ENCODE measurements at places on chromosomes 2 and 18.

DNA sequence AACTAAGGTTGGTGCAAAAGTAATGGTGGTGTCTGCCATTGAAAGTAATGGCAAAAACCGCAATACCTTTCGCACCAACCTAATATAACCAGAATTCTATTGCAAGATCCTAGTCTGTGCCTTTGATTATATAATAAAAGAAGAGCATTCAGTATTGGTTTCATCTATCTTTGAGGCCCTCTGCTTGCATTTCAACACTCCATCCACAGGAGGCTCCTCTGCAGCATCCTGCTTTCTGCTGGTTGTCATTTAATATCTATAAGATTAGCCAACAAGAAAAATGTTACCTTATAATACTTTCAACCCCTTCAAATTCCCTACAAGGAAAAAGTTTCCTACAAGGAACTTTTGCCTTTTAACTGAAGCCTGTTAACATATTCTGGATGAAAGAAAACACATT lies 139.2 kb downstream of the CDCA7 start:
- DNase-seq, result no peak

GRCh38 chr18:59873641-59874040 lies 26.2 kb upstream of the PMAIP1 start:
- DNase-seq, result no peak

GRCh38 chr2:88074854-88075292 lies 7.2 kb downstream of the SMYD1 start:
- DNase-seq, result no peak

- no peak for DNase-seq
Measured at GRCh38 chr2:233602076-233602475, 15.4 kb upstream of the UGT1A8 start.

- DNase-seq, result no peak
Measured at GRCh38 chr2:30149513-30149912, 2.7 kb downstream of the YPEL5 start.

DNA sequence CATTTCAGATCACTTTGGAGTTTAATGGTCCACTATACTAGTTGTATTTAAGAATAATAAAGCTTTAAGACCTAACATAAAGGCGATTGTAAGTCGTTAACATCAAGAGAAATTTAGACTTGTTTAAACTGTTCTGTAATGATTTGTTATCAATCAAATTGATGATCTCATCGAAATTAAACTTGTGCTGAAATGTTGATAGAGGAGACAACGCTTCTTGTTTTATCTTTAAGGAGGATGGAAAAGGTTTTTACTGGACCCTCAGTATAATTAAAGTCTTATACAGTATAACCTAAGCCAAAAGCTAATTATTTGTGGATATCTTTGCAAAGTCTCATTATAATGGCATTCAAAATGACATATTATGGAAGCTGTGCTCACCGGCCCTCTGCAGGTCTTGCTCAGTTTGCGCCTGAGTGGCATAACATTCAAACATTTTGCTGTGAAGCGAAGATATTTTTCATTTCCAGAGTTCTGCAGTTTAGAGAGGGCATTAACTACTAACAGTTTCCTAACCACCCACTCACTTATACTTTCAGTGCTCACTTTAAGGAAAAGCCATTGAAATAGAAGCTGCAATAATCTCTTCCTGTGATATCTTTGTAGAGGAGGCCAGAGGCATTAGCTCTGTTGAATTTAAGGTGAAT lies 1.4 kb upstream of the SERTAD2 start:
- no peak for DNase-seq

DNA sequence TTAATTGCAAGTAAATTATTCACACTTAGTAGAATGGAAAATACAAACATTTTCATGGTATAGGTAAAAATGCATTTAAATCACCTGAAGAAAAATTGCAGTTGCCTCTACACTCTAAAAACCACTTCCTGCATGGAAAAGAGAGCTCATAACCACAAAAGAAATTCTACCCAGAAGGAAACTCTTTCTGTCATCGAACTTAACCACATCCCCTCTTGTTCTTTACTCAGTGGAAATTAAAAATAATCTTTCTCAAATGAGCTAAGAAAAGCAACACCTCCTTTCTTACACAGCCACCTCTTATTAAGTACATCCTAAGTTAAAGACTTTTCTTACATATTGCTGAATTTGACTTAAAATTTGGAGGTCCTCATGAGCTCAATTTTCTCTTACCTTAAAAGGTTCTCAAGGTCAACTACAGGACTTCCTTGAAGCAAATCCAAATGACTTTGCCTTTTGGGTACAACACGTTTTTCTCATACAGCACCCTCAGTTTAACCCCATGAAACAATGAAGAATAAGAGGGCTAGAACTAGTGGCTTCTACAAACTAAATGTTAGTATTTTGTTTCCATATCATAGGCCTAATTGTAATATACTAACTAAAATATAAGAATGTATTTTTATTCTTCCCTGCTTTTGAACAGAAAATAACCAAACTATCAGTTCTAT lies 109.1 kb upstream of the CRIM1 start:
- DNase-seq, result peak; percentile 50

DNA sequence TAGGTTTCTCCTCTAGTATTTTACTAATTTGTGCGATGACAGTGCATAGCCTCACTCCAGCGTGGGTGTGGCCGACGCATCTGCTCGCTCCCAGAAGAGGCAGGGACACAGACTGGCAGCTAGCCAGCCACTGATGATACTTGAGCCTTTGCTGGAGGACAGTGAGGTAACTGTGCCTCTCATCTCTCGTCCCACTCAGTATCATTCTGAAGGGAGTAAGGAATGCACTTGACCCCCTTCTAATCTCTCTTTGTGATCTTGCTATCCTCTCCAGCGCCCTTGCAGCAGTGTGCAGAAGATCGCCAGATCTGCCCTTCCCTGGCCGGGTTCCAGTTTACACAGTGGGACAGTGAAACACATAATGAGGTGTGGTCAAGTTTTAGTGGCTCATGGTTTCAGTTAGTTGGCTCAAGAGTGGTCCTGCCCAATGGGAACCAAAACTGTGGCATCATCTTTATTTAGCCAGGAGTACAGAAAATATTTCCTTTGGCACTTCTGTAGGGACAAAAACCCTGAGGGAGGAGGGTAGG lies 17.5 kb downstream of the NCAPH start:
- no peak for DNase-seq

- no peak for DNase-seq
Measured at GRCh38 chr2:240898731-240899467, 2.9 kb upstream of the MAB21L4 start.

DNA sequence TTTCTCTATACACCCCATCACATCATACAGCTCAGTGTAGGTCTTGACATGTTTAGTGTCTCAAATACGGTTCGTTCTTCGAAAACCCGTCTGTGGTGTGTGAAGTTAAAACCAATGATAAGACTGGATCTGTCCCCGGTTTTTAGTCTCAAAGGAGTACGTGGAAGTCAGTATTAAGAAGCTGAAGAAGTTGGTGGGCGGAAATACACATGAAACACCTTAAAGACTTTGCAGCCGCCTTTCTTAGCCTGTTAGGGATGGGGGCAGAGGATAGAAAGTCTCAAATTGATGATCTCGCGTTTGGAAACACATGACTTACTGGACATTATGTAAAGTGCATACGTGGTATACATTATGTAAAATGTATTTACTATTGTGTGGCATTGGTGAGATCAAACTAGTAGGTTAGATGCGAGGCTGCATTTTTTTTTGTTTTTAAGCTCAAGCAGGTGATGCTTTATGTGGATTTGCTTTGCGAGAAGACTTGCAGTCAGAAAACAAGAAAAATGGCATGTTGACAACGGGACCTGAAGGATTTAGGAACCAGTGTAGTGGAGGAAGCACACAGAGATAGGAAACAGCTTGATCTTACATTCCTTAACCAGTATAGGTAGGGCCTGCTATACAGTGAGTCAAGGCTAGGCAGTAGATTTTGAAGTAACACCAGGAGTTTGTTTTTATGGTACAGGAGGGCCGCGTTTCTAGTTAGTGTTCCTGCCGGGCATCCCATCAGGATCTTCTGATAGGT lies 1.2 kb downstream of the CNOT11 start:
- peak; percentile 29 for DNase-seq

- DNase-seq, result peak; percentile 45
Measured at GRCh38 chr18:69943021-69943420, 4.7 kb downstream of the CD226 start.

GRCh38 chr2:8015848-8016600 lies 665.8 kb upstream of the ID2 start:
- no peak for DNase-seq

- DNase-seq, result no peak
Measured at GRCh38 chr2:188293601-188294351, 2.1 kb downstream of the GULP1 start.

- DNase-seq, result no peak
Measured at GRCh38 chr2:237299906-237300305, 114.1 kb downstream of the COL6A3 start.

DNA sequence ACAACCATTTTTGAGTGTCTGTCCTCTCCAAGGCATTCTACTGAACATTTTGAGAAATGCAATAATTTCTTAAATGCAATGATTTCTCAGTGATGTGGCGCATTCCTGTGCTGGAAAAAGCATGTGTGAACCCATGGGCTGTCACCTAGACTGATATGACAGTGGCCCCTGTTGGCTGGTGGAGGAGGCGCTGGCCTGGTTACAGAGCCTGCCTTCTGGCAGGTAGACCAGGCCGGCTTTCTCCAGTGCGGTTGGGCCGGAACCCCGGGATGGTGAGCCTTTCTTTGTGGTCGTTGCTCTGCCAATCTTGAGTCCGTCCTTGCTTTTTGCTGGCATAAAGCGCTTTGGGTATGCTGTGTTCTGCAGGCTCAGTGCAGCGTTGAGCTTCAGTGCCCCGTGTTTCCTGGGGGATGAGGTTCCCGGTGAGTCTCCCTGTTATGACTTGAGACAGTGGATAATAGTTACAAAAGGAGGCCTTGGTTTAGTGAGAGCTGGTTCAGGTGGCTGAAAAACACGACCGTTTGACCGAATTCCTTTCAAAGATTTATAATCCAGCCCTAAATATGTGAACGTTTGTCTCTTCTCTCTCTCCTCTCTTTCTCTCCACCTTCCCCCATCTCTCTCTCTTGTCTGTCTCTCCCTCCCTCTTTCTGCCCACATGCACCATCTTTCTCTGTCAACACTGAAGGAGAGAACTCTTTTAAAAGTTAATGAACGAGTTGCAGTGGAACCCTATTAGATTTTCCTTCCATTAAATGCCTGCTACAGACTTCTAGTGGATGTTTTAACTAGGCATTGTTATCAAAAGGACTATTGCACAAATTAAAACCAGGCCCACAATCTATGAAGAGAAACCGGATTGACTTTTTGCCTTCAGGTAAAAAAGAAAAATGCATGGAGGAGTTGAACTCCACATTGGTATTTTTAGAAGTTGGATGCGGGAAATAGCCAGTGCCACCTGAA lies 34.0 kb downstream of the TSHZ1 start:
- peak; percentile 22 for DNase-seq

- DNase-seq, result no peak
Measured at GRCh38 chr18:55927831-55928230, 339.8 kb upstream of the TCF4 start.

- DNase-seq, result no peak
Measured at GRCh38 chr2:184814421-184814820, 216.1 kb downstream of the ZNF804A start.

- no peak for DNase-seq
Measured at GRCh38 chr18:37577051-37577611, 11.5 kb upstream of the CELF4 start.

GRCh38 chr2:173077506-173078177 lies 2.0 kb downstream of the MAP3K20 start:
- DNase-seq, result no peak

- no peak for DNase-seq
Measured at GRCh38 chr2:191901031-191901430, 54.1 kb upstream of the CAVIN2 start.

- DNase-seq, result no peak
Measured at GRCh38 chr2:11687736-11688135, 17.7 kb upstream of the NTSR2 start.

DNA sequence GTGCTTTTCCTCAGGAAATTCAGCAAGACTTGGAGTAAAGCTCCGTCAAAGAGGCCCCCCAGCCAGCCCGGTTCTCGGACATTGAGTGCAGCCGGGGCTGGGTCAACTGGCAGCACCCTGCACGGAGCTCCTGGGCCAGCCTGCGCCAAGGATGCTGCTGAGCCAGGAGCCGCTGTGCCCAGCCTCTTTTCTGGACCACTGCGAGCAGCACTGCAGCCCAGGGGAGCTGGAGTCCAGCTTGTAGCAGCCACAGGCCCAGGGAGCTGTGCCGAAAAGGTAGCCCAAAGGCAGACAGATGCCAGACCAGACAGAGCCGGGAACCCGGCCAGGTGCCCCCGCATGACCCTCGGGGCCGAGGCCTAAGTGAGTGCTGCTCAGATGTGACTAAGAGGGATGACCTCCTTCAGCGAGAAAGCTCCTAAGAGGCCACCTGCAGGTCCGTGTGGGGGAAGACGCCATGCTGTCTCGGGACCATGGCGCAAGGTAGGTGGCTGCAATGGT lies 7.3 kb downstream of the CLHC1 start:
- DNase-seq, result no peak

- no peak for DNase-seq
Measured at GRCh38 chr2:24047703-24048033, 477 bp upstream of the WDCP start.

DNA sequence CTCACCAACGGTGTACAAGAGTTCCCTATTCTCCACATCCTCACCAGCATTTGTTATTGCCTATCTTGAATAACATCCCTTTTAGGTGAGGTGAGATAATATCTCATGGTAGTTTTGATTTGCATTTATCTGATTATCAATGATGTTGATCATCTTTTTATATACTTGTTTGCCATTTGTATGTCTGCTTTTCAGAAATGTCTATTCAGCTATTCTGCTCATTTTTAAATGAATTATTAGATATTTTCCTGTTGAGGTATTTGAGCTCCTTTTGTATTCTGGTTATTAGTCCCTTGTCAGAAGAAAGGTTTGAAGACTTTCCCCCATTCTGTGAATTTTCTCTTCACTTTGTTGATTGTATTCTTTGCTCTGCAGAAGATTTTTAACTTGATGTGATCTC lies 695.5 kb upstream of the DDX18 start:
- no peak for DNase-seq

DNA sequence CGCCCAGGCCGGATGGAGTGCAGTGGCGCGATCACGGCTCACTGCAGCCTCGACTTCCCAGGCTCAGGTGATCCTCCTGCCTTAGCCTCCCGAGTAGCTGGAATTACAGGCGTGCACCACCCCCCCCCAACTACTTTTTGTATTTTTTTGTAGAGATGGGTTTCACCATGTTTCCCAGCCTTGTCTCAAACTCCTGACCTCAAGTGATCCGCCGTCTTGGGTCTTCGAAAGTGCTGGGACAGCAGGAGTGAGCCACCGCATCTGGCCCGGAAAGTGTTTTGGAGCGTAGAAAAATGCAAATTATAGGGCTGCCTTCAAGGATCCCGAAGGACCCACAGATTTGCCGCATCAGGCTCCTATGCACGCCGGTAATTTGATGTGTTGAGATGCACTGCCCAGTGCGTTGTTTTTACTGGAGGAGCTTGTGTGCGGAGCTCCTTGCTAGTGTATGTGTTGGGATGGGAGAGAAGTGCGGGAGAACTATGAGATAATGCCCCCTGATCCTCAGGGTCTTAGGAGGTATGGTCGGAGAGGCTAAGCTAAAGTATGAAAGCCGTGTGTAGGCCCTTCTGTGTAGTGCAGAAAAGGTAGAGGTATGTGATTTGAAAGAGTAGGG lies 1.2 kb upstream of the CLASP1 start:
- peak; percentile 2 for DNase-seq

GRCh38 chr2:41764919-41765318 lies 282.9 kb upstream of the PKDCC start:
- DNase-seq, result no peak
